ENCODE measurements at places on chromosomes 2 and 18.

- DNase-seq = no peak
Observed at GRCh38 chr2:183898641-183899040, 699.7 kb upstream of the ZNF804A start.

DNA sequence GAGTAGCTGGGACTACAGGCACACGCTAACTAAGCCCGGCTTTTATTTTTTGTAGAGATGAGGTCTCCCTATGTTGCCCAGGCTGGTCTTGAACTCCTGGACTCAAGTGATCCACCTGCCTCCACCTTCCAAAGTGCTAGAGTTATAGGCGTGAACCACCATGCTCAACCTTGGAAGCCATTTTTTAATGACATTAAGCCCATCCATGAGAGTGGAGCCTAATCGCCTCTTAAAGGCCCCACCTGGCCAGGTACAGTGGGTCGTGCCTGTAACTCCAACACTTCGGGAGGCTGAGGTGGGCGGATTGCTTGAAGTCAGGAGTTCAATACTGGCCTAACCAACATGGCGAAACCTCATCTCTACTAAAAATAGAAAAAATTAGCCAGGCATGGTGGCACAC, 41.6 kb upstream of the TFCP2L1 start:
- no peak for DNase-seq

DNA sequence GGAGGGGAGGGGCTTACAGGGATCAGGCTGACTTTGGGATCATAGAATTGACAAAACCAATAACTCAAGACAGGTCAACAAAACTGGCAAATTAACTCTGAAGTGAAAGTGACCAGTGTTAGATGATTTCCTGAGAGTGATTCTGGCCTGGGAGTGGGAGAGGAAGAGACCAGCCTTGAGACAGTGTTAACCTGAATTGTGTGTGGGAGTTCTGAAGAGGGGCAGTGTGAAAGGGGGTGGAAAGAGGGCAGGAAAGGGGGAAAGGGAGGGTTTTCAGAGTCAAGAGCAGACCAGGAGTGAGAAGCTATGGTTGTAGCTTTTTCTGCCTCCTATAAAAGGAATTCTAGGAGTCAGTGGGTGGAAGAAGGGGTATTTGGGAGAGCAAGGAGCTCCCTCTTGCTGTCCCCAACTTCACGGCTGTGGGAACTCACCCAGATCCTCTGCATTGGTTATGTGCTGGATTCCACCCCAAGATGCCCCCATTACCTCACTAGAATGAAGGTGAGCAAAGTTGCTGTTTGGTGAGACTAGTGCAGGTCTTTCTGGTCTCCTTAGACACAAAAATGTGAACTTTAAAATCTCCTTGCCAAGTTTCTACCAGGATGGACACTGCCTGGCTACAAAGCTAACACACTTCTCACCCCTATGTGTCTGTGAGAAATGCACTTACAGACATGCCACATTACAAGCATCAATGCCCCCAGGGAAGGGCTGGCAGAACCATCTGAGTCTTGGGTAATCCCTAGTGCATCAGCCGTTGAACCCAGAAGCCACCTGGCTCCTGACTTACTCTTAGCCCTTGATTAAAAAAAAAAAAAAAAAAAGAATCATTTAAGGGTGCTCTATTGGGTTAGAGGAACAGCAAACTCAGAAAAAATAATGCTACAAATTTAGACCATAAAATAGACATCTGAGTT, 61.6 kb downstream of the BMP10 start:
- no peak for DNase-seq

GRCh38 chr2:226447338-226448300, 352.0 kb downstream of the IRS1 start:
- peak; percentile 81 for DNase-seq

DNA sequence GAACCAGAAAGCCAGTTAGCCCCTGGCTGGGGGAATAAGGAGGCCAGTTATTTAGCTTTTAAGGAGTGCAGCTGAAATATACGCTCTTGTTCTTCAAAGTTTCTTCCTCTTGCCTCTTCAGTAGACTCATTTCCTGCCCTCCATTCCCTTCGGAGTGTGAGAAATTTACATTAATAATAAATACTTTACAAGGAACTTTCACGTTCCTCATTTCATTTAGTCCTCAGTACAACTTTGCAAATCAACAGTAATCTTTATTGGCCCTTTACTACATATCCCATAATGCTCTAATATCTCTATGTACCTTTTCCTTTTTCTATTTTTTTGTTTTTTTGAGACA, 15.6 kb downstream of the PLCD4 start:
- DNase-seq = no peak

DNA sequence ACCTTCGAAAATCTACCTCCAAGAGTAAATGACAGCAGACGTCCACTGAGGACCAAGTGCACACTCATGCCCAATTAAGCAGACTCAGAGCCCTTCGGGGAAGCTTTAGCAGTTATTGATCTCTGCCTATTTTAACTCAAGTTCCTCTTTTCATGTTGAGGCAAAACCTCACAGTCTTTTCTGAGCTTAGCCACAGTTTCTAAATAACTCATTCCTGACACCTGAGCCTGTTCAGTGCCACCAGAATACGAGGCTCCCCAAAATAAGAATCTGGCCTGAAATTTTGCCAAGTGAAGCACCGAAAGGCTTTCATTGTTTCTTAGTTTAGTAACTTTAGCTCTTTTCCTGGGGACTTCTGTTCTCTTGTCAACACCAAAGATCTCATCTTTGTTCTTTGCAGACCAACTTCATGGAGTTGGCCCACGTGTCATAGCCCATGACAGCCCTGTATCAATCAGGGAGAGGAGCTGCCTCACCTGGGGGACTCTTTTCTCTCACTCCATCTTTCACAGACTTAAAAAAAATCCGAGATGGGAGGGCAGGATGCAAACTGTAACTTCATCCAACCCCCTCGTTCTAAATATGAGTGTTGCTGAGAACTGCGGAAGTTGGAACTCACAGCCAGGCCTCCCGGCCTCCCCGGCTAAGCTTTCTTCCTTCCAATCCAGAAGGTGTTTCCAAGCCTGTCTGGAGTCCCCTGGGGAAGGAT, 22.2 kb downstream of the INPP5D start:
- DNase-seq = no peak

- no peak for DNase-seq
Observed at GRCh38 chr2:179432751-179433150, 168.1 kb upstream of the SESTD1 start.

- DNase-seq = no peak
Observed at GRCh38 chr2:20597860-20598183, 53.1 kb downstream of the HS1BP3 start.

DNA sequence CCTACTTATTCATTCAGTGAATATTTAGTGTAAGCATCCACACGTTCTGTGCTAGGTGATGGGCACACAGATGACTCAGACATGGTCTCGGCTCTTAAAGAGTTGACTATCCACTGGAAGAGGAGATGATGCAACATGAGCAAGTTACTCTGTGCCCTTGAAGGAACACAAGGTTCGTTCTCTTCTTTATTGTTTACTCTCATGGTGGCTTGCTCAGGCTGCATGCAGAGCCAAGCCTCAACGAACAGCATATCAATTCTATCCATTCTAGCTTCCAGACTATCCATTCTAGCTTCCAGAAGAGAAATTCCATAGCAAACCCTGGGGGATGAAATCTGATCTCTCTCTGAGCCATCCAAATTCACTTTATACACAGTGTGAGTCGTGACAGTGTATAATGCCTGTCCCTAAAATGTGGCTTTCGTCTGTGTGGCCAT, 68.1 kb upstream of the CTAGE1 start:
- no peak for DNase-seq

GRCh38 chr2:67374481-67374880, 22.7 kb upstream of the ETAA1 start:
- no peak for DNase-seq

- DNase-seq = no peak
Observed at GRCh38 chr2:76567478-76567877, 856.8 kb upstream of the GCFC2 start.

DNA sequence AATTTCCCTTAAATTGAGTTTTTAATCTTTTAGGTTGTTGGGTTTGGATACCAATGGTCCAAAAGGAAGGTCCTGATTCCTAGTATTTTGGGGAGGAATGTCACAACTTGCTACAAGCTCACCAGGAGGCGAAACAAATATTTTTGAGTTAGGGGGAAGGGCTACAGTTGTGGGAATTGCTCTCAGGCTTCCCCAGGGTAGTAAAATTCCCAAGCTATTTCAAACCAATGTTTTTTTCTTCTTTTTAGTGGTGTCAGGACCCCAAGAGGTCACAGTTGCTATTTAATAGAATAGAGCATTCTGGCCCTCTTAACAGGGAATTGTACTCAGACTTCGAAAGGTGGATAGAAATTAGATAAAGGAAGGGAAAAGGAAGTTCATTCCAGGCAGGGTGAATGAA, 68.5 kb upstream of the ST3GAL5 start:
- no peak for DNase-seq

DNA sequence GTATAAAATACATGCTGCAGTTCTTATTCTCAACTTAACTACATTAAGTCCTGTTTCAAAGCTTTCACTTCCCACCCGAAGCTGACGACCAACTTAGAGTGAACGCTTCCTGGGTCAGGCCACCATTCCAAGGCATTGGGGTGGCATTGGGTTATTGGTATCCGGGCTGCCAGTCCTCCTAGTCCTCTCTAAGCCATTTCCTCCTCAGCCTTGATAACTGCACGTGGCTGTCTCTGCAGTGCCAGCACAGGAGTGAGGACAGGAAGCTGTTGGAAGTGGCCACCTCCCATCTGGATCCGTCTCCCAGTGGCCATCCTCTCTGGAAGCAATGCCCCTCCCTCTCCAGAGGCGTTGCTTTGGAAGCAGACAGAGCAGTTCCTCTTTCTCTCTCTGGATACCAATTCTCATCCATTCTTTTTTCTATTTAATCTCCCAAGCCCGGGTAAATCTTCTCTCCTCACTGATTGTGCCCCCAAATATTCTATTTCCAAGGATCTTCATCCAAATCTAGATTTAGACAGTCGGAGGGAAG, 354.7 kb downstream of the EIPR1 start:
- DNase-seq = no peak

GRCh38 chr2:207122651-207123334, 43.0 kb downstream of the KLF7 start:
- no peak for DNase-seq

- DNase-seq = no peak
Observed at GRCh38 chr2:74001781-74002504, 17.2 kb downstream of the TET3 start.

- DNase-seq = no peak
Observed at GRCh38 chr2:224577541-224577940, 7.6 kb downstream of the CUL3 start.

- DNase-seq = peak; percentile 83
Observed at GRCh38 chr2:225270861-225271260, 128.6 kb upstream of the NYAP2 start.

DNA sequence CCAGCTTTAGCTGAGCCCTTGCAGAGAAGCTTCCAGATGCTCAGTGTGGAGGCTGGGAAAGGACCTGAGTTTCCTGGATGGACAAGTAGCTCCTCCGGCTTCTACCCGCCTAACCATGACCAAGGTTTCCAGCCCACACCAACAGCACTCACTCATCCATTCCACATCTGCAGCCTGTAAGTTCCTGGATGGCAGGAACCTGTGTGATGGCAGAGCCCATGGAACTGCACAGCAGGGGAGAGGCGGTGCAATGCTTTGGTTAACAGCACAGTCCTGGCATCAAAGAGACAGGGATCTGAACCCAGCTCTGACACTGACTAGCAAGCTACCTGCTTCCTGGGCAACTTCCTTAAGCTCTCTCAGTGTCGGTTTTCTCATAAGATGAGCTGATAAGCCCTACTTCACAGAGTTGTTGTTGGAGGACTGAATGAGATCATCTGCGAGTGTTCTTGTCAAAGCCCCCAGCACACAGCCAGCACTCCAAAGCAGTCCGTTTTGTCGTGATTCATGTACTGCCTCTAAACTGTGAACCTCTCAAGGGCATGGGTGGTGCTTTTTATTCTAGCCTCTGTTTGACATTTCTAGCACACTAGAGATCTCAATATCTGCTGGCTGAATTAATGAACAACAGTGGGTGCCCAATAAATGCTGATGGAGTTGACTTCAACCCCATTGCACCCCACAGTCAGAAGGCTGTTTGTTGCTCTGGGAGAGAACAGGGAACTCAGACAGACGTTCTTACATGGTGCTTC, 41.6 kb upstream of the OTOF start:
- DNase-seq = no peak

All from RCC 7860 (cell line).